ENCODE measurements at places on chromosomes 11 and 22.
A peak's percentile ranks its signal among the peaks of the same experiment; 100 is the strongest.

DNA sequence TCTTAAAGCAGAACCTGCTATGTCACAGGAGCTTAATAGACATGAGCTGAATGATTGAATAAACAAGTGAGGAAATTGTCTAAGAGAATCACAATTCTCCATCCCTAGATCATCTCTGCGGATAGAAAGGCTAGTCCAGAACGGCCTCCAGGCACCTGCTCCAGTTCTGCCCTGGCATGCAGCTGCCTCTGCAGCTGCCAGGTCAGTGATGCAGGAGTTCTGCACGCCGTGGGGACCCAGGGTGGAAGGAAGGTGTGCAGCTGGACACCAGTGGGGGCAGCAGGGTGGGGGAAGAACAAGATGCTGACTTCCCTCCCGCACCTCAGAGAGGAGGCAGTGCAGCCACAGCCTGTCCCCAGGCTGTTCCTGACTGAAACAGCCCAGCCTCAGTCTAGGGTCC, 192.1 kb upstream of the NCAM1 start:
- no peak for DNase-seq

DNA sequence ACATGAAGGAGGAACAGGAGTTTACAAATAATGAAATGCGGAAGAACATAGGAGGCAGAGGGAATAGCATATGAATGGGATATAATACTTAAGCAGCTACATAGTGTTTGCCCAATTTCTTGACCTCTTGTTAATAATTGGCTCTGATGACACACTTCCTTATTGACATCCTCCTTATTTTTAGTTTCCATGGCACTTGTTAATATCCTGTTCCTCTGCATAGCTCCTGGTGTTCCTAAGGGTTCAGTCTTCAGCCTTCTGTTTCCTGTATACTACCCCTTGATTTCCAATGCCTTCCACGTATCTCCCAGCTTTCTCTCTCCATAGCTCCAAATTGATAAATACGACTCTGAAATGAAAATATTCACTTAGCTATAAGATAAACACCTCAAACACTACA, 663.8 kb upstream of the API5 start:
- DNase-seq, result no peak

DNA sequence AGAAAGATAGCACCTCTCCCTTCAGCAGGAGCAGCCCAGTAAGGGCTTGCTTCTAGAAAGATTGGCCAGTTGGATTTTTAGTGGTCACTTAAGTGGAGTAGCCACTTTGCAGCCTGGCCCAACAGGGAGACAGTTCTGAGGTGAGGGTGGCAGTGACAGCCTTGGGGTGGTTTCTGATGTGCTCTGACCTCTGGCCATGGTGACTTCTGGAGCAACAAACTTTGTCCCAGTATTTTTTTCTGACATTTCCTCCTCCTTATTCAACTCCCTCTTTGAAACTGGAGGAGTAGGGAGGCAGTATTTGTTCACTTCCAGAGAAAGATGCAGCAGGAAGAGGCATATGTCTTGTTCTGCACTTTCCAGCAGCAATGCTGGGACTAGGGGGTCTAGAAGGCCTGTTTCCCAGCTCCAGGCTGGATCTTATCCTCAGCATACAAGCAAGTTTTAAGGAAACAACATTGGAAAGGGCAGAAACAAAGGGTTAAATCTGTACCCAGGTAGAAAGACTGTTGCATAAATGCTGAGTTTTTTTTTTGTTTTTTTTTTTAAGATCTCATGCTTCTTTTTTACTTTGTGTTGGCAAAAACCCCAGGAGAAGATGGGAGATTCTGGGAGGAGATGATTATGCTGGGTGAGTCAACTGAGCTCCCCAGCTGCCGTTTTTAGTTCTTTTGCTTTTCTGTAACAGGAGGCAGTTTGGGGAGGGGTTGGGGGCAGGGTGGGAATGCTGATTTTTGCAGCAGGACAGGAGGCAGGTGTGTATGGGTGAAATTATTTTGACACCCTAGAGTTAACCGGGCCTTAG, 37.2 kb downstream of the RCOR2 start:
- no peak for DNase-seq

DNA sequence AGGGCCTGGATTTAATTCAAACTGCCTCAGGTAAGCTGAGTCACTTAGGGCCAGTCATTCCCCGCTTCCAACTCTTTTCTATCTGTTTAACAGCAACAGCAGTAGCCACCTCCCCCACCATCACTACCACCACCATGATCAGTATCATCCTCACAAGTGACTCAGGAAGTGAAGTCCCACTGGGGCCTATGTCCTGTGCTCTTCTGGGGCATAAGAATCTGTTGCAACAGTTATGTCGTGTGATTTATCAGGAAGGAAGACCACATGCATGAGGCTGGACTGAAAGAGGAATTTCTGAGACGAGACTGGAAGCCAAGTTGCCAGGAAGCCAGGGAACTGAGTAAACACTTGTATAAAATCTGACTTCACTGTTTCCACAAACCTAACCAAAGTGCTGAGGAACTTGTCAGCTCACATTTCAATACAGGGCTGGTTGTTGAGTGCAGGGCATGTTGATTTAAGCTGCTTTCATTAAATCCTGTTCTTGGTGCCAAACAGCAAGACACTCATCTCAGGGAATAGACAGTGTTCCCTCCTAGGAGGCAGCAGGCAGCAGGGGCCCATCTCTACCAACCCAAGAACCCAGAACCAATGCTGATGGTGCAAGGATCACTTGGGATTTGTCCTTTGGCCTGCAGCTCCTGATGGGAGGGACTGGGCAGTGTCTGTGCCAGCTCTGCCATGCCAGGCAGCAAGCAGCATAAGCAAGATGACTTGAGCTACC, 226.7 kb upstream of the NARS2 start:
- DNase-seq, result peak; percentile 80

- DNase-seq, result no peak
Measured at GRCh38 chr11:63251312-63251711, 7.9 kb upstream of the SLC22A25 start.

- DNase-seq, result no peak
Measured at GRCh38 chr11:72652133-72652532, 22.1 kb downstream of the PDE2A start.

- DNase-seq, result no peak
Measured at GRCh38 chr11:17734986-17735817, 621 bp downstream of the KCNC1 start.

DNA sequence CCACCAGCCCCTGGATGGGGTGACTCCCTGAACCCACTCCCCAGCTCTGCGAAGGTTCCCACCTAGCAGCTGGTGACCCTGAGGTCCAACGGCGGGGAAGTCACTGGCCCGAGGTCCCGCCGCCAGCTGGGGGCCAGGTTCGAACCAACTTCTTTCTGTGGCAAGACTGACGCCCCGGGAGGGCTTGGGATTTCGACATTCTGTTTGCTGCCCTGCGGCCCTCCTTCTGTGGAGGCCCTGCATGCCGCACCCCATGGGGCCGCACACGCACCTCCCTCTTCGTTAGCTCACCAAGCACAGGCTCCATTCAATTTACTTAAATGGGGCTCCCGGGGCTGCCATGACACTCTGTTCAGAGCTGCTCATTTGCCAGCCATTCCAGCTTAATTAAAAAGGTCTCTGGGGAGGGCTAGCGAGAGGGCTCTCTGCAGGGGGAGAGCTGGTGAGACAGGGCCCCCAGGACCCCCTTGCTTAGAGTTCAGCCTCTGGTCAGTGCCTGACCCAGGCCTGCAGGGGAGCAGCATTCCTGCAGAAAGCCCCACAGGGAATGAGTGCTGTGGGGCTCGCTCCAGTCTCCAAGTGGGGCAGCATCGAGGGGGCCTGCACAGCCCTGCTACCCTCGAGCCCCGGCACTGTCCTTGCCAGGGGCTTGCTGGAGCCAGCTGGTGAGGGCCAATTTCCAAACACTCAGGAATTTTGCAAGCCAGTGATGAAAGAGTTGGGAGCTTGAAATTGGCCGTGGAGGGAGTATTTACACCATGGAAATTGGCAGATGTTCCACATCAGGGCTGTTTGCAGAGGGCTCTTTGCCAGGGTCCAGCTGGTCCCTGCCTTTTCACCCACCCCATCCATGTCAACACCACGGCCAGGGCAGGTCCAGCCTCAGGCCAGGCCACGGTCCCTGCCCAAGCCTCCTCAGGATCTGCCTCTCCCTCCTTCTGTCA, 80.8 kb downstream of the CACNA1I start:
- no peak for DNase-seq

GRCh38 chr22:35887296-35887875, 141.2 kb downstream of the RBFOX2 start:
- DNase-seq, result no peak

GRCh38 chr11:128840783-128841182, 26.3 kb downstream of the KCNJ1 start:
- DNase-seq, result no peak

- DNase-seq, result no peak
Measured at GRCh38 chr22:23184764-23185113, 4.4 kb downstream of the BCR start.

- no peak for DNase-seq
Measured at GRCh38 chr11:58121096-58121495, 4.2 kb downstream of the OR9I1 start.

DNA sequence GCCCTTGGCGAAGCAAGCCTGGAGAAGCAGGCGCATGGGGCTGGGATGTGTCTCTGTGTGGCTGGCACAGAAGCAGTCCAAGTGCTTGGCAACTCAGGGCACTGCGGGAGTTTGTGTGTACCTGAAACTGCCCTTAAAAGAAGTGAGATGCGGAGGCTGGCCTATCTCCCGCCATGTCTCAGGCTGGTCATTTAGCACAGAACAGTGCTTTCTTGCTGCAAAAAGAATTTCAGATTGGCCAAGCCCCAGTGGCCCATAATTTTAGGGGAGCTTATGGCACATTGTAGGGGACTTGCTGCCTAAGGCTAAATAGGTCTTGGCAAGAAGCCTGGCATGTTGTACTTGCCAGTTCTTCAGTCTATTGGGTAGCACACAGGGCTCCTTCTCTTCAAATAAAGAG, 16.4 kb downstream of the EHF start:
- no peak for DNase-seq

DNA sequence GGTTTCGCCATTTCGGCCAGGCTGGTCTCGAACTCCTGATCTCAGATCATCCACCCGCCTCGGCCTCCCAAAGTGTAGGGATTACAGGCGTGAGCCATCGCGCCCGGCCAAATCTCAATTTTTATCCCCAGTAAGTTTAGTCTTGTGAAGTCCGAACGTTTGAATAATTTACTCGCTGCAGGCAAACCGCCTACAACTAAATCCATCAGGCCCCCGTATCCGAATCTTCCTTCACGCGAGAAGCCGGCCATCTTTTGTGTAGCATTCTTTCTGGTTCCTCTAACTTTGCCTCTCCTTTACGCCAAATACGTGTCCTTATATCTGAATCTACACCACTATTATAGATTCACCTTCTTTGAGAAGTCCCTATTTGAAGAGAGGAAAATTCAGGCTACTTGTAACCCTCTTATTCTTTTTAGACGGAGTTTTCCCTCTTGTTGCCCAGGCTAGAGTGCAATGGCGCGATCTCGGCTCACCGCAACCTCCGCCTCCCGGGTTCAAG, 581 bp upstream of the EIF3L start:
- DNase-seq, result no peak

GRCh38 chr22:31944700-31945442, 536 bp downstream of the YWHAH start:
- DNase-seq, result peak; percentile 79

All from coronary artery (tissue), 2 donors.